ENCODE measurements at places on chromosomes 16 and 17. TPM values are rescaled to one million over a fixed set of nuclear protein-coding genes. Genes with fewer than 3 reads are reported as not detected.

NTN1 gene
- 17.4 TPM for total RNA-seq

CAVIN1 gene
- total RNA-seq = 49.0 TPM

DNA sequence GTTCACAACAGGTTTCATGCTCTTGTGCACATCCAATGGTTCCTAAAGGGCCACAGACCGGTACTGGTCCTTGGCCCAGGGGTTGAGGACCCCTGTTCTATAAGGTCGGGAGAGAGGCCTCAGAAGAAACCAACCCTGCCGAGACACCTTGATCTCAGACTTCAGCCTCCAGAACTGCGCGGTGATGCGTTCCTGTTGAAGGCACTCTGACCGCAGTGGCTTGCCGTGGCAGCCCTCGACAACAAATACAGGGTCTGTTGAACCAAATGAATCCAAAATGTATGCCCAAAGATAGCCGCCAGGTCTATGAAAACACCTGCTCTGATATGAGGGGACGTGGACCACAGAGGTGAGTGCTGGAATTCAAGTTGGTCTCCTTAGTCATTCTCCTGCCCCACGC is 389.8 kb downstream of the SEC14L1 start:
- no peak overlapping the region for H3K27ac ChIP-seq
- no peak overlapping the region for H3K4me3 ChIP-seq
- no peak for DNase-seq
- peaks cover 27% of the 10 kb centered on the region for H3K27me3 ChIP-seq

CIAO2B gene
- 71.3 TPM for total RNA-seq

DNA sequence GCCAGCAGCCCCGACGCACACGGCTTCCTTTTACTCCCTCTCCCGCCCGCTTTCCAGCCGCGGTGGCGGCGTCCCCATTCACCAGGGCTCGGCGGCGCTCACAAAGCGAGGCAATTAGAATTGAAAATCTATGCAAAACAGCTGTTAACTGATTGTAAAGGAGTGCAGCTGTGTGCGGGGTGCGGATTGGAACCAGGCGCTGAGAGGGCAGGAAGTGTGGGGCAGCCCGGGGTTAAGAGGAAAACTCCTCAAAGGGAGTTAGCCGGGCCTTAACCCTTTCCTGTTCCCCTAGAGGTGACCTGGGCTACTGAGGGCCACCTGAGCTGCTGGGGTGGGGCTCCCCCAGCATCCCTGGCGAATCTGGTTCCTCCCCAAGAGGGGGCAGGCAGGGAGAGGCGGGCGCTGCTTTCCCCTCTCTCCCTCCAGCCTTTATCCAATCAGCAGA is 5.8 kb upstream of the GSE1 start:
- peaks cover 4% of the 10 kb centered on the region for H3K27me3 ChIP-seq
- H3K27ac ChIP-seq = no peak overlapping the region
- H3K4me3 ChIP-seq = peak overlapping the region; percentile 58
- no peaks in the 10 kb centered on the region for H3K36me3 ChIP-seq
- no peak for DNase-seq
- H3K4me1 ChIP-seq = peaks cover 47% of the 10 kb centered on the region

GRCh38 chr17:75502072-75502720 is 13.1 kb downstream of the CASKIN2 start:
- no peaks in the 10 kb centered on the region for H3K36me3 ChIP-seq
- no peaks in the 10 kb centered on the region for H3K27me3 ChIP-seq
- DNase-seq = no peak
- no peaks in the 10 kb centered on the region for H3K4me1 ChIP-seq

Data from type B pancreatic cell (in vitro differentiated cells).